ENCODE measurements at places on chromosomes 3 and 15.

DNA sequence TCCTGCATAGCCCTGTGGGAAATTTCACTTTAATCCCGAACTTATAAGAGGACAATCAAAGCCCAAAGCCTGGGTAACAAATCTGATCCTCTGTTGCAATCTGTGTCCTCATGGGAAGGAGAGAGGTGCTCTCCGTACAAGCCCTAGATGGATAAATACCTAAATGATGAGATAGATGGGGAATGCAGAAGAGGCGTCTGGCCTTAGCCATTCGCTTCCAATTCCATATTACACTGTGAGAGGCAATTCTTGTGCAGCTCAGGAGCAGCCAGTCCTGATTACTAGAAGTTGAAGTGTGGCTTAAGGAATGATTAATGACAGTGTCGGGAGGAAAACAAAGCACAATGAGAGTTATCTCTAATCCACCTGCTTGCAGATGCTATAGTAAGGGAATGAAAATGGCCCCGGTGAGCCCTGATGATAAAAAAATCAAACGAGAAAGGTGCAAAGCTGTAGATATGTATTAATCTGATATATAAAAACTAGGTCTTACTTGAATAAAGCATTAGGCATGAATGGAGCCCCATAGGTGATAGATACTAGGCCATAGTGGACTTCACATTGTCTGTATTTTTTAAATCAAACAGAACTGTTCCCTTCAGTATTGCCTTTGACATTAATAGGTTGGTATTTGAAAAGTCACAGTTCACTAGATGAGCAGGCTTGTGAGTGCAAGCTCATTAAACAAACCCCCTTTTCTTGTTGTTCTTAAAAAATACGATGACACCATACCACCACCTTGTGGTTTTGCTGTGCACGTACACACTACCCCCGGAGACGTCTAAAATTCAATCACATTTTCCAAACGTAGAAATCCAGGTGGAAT lies 54.2 kb upstream of the TMCO5A start:
- DNase-seq = peak; percentile 74
- no peaks in the 10 kb centered on the region for H3K36me3 ChIP-seq
- H3K4me1 ChIP-seq = peaks cover 31% of the 10 kb centered on the region
- no peak overlapping the region for H3K4me3 ChIP-seq
- H3K27ac ChIP-seq = peak overlapping the region; percentile 33

GRCh38 chr3:31620656-31621055 lies 87.9 kb downstream of the STT3B start:
- H3K27ac ChIP-seq = no peak overlapping the region
- peaks cover 28% of the 10 kb centered on the region for H3K36me3 ChIP-seq
- no peak overlapping the region for H3K4me3 ChIP-seq

DNA sequence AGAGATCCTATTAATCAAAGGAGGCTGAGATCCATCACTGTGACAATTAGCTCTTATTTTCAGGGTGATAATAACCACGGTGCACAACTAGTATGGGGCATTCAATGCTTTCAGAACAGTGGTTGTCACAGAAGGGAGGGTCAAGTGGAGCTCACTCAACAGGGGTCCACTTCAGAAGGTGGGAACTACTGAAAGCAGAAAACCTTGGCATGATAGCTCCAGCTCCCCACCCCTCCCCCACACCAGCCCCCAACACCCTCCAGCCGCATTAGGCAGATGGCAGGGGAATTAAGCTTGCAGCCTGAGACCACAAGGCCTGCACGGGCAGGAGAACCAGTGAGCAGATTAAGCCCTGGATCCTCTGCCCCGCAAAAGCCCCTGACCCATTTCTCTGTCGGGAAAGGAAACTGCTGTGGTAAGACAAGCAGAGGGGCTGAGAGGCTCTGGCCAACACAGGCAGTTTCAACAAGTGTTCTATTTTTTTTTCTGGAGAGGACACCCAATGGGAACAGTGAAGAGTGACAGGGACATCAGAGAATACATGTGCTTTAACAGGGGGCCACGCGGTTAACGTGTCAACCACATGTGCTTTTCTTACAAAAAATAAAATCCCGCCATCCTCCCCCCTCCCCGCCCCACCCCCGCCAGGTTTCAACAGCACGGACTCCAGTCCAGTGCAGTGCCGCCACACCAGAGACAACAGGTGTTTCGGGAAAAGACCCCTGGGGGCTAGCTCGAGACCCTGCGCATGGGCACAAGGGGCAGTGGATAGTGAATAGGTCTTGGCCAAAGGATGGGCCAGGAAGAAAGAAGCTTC lies 997 bp downstream of the FYCO1 start:
- no peaks in the 10 kb centered on the region for H3K4me1 ChIP-seq
- DNase-seq = no peak
- H3K36me3 ChIP-seq = no peaks in the 10 kb centered on the region
- no peak overlapping the region for H3K27ac ChIP-seq
- peak overlapping the region; percentile 66 for H3K4me3 ChIP-seq
- no peaks in the 10 kb centered on the region for H3K27me3 ChIP-seq

DNA sequence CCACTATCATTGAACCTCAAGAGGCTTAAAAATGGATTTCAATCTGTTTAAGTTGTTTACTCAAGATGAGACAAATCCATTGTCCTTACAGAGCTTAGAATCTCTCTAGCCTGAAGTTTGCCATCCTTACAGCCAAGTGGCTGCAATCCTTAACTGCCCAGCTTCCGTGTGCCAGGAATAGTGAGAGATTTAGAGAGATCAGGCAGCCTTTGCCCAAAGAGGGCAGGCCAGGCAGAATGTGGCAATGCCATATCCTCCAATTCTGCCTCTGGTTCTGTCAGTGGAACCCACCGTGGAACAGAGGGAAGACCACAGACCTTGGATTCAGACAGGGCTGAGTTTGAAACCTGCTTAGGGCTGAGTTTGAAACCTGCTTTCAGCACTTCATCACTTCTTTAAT lies 374.3 kb downstream of the VPS13C start:
- H3K27me3 ChIP-seq = no peaks in the 10 kb centered on the region
- H3K27ac ChIP-seq = no peak overlapping the region
- no peaks in the 10 kb centered on the region for H3K36me3 ChIP-seq
- DNase-seq = no peak
- H3K4me1 ChIP-seq = no peaks in the 10 kb centered on the region

GRCh38 chr3:192408647-192409200 lies 318.6 kb downstream of the FGF12 start:
- no peaks in the 10 kb centered on the region for H3K36me3 ChIP-seq
- H3K4me1 ChIP-seq = no peaks in the 10 kb centered on the region

- H3K27ac ChIP-seq = no peak overlapping the region
- peaks cover 16% of the 10 kb centered on the region for H3K27me3 ChIP-seq
- peak overlapping the region; percentile 73 for H3K4me3 ChIP-seq
- no peaks in the 10 kb centered on the region for H3K36me3 ChIP-seq
These were observed 2.2 kb downstream of the SATB1 start for GRCh38 chr3:18422972-18423371.

DNA sequence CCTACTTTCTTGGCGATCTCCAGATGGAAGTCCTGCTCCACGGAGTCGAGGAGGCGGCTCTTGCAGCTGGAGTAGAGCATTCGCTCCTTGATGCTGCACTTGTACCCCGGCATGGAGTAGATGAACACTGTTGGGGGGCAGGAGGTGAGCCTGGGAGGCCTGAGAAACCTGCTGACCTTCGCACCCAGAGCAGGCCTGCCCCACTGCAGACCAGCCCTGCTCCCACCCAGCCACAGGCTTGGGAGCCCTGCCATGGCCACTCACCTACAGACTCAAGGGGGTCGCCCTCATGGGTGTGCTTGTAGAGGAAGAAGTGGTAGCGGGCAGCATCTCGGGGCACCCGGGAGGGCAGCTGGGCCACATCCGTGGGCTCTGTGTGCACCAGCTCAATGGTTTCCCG lies 4.2 kb upstream of the TLR9 start:
- no peaks in the 10 kb centered on the region for H3K4me1 ChIP-seq
- no peaks in the 10 kb centered on the region for H3K27me3 ChIP-seq
- H3K27ac ChIP-seq = no peak overlapping the region

- H3K27ac ChIP-seq = no peak overlapping the region
- no peaks in the 10 kb centered on the region for H3K4me1 ChIP-seq
- DNase-seq = peak; percentile 10
- H3K4me3 ChIP-seq = no peak overlapping the region
- peaks cover 2% of the 10 kb centered on the region for H3K27me3 ChIP-seq
- H3K36me3 ChIP-seq = no peaks in the 10 kb centered on the region
These were observed 294.1 kb downstream of the NTRK3 start for GRCh38 chr15:87962428-87962827.

DNA sequence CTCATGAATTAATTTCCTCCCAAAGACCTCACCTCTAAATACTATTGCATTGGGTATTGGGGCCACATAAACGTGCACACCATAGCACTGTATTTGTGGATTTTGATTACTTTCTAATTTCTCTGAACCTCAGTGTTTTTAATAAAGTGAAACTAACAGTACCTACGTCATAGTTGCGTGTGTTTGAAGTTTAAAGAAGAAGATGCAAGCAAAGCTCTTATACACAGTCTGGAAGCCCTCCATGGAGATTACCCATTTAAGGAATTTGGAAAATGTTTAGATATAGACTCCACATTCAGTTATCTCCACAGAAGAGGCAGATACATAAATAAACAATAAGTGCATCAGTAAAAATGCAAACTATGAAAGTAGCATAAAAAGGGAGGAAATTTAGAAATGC lies 581.1 kb upstream of the GBE1 start:
- no peaks in the 10 kb centered on the region for H3K36me3 ChIP-seq
- H3K4me3 ChIP-seq = no peak overlapping the region
- H3K27me3 ChIP-seq = no peaks in the 10 kb centered on the region
- H3K4me1 ChIP-seq = no peaks in the 10 kb centered on the region
- no peak overlapping the region for H3K27ac ChIP-seq
